ENCODE measurements at places on chromosomes 2 and 18.
A peak's percentile ranks its signal among the peaks of the same experiment; 100 is the strongest.

DNA sequence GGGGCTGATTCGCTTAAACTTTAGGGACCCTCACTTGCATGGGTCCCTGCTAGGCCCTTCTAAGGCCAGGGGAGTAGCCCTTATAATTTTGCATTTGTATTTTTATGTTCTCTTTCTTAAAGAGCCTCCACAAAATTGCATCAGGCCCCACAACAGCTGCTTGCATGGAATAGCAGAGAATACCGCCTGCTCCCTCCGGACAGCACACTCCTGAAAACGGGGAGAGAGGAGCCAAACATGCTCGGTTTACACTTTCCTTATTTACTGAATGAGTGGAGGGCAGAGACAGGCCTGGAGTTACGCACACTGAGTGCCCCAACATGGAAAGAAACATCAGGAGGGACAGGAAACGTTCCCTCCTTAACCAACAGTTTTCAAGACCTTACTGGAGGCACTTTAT, 132.2 kb downstream of the ANTXR1 start:
- DNase-seq, result no peak

- DNase-seq, result no peak
Observed at GRCh38 chr2:175373729-175374128, 192.2 kb upstream of the ATP5MC3 start.

- no peak for DNase-seq
Observed at GRCh38 chr18:69282371-69282770, 118.3 kb upstream of the DOK6 start.

- DNase-seq, result no peak
Observed at GRCh38 chr2:242054881-242055801, 185.6 kb downstream of the RTP5 start.

DNA sequence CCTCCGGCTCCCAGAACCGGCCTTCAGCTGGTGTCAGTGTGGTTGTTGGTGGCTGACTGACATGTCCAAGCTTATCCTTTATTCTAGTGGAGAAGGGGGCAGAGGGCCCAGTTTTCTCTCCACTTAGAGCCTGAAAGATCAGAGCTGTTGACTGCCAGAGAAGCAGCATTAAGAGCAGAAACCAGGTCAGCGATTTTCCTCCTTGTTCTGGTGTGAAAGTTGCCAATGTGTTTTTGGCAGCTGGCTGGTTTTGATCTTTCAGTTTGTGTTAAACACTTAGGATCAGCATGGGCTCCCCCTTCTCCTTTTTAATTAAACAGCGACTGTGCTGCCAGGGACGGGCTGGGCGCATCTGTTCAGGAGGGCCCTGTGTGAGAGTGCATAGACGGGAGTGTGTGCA, 100.9 kb downstream of the ASAP2 start:
- no peak for DNase-seq

GRCh38 chr2:38601463-38602135, 1.1 kb downstream of the HNRNPLL start:
- no peak for DNase-seq

- no peak for DNase-seq
Observed at GRCh38 chr18:46042571-46043123, 29.4 kb downstream of the PSTPIP2 start.

DNA sequence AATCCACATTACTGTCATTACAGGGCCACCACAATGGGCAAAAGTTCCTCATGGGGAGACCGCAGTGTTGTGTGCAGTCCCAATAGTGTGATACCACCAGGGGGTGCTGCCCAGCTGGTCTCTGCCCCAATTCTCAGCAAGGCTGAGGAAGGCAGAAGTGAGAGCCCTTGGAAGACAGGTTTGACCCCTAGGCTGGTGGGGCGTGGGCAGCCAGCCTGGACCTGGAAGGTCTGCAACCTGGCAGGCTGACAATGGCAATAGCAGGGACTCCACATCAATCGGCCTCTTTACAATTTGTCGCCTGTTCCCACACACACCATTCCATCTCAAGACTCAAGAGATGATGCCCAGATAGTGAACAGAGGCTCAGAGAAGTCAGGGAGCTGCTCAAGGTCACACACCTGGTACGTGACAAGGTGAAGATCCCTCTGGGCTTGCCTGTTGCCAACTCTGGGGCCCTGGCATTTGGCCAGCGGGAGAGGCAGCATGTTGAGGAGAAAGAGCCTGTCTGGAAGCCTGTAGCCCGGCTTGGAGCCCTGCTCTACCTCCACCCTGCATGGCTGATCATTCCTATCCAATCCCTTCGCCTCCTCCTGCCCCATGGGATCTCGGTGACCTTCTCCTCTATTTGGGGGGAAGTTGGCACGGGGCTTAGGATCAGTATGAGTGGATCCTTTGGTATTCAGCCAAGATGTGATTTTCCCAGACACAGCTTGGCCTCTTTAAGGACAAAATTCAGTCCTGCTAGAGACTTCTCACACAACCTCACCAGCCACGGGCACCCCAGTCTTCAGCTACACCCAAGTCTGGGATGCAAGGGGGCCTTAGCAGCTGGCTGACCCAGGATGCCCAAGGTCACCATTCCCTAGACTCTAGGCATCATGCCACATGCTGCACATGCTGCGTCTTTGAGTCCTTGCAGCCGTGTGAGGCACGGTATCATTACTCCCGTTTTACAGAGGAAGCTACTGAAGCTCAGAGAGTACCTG, 2.9 kb upstream of the ATOH8 start:
- DNase-seq, result peak; percentile 51

GRCh38 chr2:64866797-64867196, 122.4 kb upstream of the SLC1A4 start:
- DNase-seq, result no peak

- DNase-seq, result no peak
Observed at GRCh38 chr2:204681412-204681811, 136.1 kb downstream of the PARD3B start.

DNA sequence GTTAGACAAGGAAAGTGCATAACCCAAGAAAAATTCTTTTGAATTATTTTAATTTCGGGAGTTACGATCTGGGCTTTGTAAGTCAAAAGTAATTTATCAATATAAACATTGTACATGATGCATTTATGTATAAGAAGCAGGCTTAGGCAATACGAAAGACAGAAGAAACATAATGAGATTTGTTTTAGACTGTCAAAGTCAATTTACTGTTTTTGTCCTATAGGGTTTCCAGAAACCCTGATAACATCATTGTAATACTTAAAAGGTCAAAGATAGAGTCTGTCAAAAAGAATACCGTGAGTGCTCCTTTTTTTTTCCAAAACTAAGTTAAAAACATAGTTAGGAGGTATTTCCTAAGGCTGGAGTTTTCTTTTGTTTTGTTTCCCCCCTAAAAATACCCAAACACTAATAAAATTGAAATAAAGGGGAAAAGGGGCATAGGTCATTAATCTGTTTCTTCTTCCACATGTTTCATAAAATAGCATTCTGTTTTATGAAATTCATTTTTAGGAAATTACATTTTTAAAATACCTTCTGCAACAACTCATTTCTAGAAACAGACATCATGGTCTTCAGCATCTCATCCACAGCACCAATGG, 16.1 kb downstream of the C1D start:
- no peak for DNase-seq

- DNase-seq, result no peak
Observed at GRCh38 chr18:36152781-36153180, 23.1 kb downstream of the ELP2 start.

GRCh38 chr18:67376372-67376771, 140.1 kb downstream of the DSEL start:
- DNase-seq, result no peak

GRCh38 chr2:215882689-215883088, 130.7 kb downstream of the MREG start:
- DNase-seq, result no peak

DNA sequence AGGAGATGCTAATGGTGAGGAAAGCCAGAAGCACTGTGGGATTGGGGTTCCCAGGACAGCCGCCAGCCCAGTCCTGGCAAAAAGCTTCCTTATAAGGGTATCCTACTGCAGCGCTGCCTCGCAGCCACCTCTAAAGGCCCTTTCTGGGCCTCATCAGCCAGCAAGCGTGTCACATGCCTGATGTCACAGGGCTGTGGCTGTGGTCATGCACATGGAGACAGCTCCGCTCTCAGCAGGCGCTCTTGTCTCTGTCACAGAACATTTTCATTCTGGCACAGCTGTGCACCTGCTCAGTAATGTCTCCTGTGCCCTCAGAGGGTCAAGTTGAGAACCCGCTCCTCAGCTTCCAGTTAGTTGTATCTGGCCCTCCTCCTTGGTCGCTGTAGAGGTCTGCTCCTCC, 17.7 kb upstream of the MAL start:
- peak; percentile 9 for DNase-seq

DNA sequence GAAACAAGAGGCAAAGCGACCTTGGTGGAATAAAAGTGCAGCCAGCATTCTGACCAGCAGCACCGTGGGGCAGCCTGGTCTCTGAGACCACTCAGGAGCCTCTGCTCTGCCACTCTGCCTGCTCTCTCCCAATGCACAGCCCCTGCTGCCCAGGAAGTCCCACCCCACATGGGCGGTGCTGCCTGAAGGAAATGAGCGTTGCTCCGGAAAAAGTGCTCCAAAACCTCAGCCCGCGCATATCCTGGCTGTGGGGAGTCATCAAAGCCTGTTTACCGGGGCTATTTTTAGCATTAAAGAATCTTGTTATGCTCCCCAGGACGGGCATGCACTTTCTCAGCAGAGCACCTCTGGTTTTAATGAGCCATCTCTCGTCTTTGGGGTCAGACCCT, 54.5 kb downstream of the EPAS1 start:
- DNase-seq, result no peak

DNA sequence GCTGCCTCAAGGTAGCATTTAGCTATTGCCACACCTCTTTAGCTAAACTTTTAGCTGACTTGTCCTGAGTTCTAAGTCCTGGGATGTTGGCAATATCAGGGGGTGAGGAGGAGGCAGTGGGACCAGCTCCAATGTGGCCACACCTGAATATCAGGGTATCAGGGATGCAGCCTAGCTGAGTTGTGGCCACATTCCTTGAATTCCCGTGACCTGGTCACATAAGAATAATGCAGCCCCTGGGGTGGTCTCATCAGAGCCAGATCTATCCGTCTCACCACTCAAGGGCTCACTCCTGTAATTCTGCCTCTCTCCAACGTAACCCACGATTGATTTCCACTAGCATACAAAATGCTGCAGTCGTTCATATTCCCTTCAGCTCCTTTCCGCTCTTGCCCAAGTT, 11.6 kb upstream of the TAF1B start:
- DNase-seq, result no peak

GRCh38 chr18:42363446-42364441, 408.7 kb downstream of the PIK3C3 start:
- no peak for DNase-seq

DNA sequence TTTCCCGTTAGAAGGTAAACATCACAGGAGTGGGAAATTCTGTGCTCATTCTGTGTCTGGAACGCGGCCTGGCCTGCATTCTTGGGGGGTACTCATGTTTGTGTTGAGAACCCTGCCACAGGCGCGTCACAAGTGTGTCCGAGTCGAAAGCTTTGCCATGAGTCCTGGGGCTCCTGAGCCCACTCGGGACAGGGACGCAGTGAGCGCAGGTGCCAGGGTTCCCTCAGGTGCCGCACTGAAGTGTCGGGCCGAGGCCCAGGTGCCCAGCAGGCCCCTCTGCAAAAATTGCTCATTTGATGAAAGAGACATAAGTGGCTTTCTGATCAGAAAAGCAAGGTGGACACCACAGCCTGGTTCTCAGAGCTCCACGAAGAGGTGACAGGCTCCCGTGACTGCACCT, 4.7 kb downstream of the D2HGDH start:
- no peak for DNase-seq

GRCh38 chr2:221283896-221284545, 288.1 kb downstream of the EPHA4 start:
- no peak for DNase-seq

DNA sequence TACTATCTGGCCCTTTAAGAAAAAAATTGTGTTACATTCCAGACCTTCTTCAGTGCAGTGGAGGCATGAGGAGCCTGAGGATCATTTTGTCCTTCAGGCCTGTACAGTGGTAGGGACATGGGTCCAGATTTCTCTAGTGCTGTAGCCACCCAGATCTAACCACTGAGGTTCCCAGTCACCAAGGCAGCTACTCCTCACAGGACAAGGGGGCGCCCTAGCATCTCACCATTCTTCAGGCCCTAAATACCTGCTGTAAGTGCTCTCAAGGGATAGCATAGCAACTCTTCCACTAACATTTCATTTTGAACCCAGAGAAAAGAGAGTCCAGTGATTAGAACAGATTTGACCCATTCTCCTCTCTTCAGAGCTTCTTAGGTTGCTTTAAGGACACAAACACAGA, 1533.0 kb downstream of the LRP1B start:
- no peak for DNase-seq

- no peak for DNase-seq
Observed at GRCh38 chr2:65276609-65277008, 49.0 kb downstream of the ACTR2 start.

DNA sequence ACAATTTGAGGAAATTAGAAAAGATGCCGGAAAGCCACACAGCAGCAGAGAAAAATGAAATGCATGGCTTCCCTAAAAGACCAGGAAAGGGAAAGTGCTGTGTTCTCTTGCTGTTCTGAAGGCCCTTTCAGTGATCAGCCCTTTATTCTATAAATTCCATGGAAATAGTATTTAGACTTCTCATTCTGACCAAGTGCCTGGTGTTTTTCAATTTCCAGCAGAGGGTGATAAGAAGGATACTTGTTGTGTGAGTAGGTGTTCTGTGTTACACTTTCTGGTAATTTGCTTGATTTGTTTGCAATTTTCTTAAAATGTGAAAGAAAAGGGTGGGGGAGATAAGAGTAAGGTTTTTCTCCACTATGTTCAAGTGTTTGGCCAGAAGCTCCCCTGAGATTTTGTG, 504.5 kb downstream of the IRS1 start:
- no peak for DNase-seq

- DNase-seq, result no peak
Observed at GRCh38 chr2:30178618-30179434, 32.0 kb downstream of the YPEL5 start.

DNA sequence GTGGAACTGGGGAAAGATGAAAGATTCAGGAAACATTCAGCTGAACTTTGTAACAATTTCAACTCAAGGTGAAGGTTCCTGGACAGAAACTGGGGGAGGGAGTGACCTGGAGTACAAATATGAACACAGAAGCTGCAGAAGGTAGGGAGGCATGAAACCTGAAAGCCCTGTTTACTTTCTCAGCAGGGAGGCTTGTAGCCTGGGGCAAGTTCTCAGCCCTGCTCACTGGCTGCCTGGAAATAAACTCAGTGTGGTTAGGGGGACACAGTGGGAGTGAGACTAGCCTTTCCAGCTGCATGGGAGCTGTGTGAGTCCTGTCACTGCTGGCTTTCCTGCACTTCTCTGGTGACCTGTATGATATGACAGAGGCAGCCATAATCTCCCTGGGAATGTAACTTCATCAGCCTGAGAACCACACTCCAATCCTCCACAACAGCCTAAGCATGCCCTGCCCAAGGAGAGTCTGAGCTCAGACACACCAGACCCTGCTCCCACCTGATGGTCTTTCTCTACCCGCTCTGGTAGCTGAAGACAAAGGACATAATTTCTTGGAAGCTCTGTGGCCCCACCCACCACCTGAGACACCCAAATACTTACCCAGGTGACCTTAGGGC, 77.0 kb downstream of the ZSWIM2 start:
- DNase-seq, result no peak

GRCh38 chr18:44743631-44744030, 62.9 kb downstream of the SETBP1 start:
- DNase-seq, result no peak
